Stromal cell of bone marrow (primary cell): ENCODE measurements at places on chromosomes 3 and 15.

- no peak for DNase-seq
Observed at GRCh38 chr3:143413372-143413771, 293.8 kb downstream of the CHST2 start.

GRCh38 chr3:13346481-13347389 is 73.4 kb downstream of the NUP210 start:
- DNase-seq = no peak

- no peak for DNase-seq
Observed at GRCh38 chr15:94023531-94023930, 207.8 kb upstream of the MCTP2 start.

GRCh38 chr3:143677430-143677829 is 170.8 kb downstream of the SLC9A9 start:
- no peak for DNase-seq

- DNase-seq = no peak
Observed at GRCh38 chr3:112948346-112948838, 26.5 kb downstream of the CD200R1 start.

- DNase-seq = no peak
Observed at GRCh38 chr3:77933926-77934325, 894.0 kb downstream of the ROBO2 start.

DNA sequence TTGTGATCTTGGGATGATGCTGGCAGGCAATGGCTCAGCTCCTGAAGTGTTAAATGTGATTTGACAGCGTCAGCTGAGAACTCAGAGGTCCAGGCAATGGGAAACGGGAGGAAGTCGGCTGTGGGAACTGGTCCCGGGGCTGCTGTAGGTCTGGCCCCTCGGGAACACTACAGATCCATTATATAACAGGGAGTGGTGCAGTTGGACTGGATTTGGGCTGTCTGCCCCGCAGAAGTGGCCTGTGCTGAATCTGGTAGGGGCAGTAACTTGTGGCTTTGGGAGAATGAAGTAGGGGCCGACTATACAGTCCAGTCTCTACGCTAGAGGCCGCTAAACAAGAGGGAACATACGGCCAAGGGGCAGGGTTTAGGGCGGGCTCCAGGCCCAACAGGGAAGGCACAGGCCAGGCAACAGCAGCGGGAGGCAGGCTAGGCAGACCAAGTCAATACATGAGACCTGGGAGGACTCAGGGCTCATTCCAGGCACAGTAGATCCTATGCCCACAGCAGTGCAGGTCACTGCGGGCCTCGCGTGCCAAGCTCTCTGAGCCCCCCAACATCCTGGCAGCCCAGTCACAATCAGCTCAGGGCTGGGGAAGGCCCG is 20.3 kb upstream of the IL16 start:
- DNase-seq = peak; percentile 52

GRCh38 chr15:87263296-87263695 is 993.2 kb downstream of the NTRK3 start:
- no peak for DNase-seq

DNA sequence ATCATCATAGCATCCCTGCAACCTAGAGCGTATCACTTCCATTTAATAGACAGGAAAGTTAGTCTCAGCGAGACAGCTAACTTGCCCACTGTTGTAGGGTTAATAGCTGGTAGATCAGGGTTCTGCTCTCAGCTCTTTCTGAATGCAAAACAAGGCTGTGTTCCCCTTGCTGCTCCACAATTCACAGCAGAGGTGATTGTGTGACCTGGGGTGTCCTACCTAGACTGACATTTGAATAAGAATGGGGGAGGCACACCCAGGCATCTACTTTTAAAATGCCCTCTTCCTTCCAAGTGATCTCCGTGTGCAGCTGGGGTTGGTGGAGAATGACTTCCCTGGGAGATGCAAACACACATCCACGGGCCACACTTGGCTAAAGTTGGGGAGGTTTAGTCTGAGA is 43.0 kb upstream of the CACNA2D3 start:
- DNase-seq = no peak

DNA sequence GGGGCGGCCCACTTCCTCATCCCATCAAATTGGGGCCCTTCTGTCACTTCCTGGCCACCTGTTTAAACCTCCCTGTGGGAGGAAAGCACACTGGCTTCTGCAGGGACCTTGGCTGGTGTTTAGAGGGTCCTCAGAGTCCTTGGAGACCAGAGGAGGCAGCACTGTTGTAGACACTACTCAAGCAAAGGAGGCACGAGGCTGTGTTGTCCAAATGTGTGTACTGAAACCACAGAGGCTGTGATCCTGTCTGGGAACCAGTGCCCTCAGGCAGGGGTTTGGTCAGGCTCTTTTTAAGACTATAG is 12.4 kb upstream of the SEC13 start:
- DNase-seq = no peak

DNA sequence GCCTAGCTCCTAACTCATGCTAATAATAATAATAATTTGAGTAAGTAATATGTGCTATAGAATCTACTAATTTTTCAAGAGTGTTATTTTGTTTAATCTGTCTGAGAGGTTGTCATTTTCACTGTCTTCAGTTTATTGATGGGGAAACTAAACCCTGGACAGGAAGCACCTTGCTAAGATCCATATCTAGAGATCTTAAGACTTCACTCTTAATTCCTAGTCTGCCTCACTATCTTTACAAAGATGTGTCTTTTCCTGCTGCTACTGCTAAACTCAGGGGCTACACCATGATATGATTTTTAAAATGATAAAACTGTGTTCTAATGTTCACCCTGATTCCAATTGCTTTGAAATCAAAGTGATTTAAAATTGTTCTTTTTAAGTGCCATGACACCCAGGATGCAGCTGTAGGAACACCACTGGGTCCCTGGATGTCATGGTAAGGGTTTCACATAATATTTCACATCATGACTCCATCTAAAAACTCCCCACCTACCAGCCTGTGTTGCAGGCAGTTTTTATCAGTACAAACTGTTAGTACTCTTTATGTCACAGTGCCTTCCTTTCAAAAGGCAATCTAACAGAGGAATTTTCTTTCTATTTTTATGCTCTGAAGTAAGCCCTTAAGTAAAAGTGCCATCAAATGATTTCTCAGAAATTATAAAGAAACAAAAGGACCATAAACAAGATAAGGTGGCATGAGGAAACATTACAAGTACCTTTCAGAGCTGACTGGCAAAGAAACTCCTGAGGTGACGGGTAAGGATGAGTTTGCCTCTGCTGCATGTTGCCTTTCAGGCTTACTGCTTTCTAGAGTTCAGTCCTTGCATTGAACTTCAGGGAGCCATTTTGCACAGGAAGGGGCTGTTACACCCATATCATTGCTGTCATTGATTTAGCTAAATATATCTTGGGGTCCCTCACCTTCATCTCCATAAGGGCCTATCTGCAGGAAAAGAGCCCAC is 160.1 kb upstream of the SATB1 start:
- DNase-seq = no peak

- peak; percentile 97 for DNase-seq
Observed at GRCh38 chr3:189710620-189711402, 79.6 kb downstream of the TP63 start.

GRCh38 chr3:49175530-49175929 is 4.1 kb downstream of the KLHDC8B start:
- no peak for DNase-seq

DNA sequence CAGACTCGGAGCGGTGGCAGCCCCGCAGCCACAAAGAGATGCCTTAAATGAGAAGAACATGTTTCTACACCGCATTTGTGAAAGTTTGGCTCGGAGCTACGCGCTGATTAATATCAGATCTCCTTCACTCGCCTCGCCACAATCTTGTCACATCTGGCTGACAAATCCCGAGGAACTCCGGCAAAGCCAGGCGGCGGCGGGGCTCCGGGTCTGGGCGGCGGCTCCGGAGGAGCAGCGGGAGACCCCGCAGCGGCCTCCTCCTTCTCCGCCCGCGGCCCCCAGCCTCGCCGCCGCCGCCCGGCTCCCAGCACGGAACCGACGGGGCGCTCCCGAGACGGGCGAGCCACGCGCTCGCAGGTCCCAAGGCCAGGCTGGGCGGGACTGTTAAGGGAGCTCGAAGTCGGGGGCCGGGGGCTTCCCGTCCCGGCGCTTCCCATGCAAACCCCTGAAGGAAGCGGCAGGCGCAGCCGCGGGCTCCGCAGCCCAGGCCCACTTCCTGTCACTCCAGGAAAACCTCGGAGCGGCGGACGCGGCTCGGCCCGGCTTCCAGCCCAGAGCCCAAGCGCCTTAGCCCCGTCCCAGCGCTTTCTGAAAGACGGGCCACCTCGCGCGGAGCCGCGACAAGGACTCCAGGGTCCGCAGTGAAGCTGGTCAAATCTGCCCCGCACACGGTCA is 1.2 kb downstream of the BNC1 start:
- no peak for DNase-seq

GRCh38 chr3:119891944-119892721 is 110.2 kb downstream of the NR1I2 start:
- DNase-seq = peak; percentile 63

GRCh38 chr15:25609371-25609770 is 170.5 kb upstream of the UBE3A start:
- peak; percentile 25 for DNase-seq

GRCh38 chr3:10527295-10528001 is 22.1 kb upstream of the ATP2B2 start:
- no peak for DNase-seq

GRCh38 chr15:25246641-25247406 is 192.0 kb downstream of the UBE3A start:
- no peak for DNase-seq

GRCh38 chr15:82093774-82094211 is 48.0 kb upstream of the MEX3B start:
- DNase-seq = no peak

DNA sequence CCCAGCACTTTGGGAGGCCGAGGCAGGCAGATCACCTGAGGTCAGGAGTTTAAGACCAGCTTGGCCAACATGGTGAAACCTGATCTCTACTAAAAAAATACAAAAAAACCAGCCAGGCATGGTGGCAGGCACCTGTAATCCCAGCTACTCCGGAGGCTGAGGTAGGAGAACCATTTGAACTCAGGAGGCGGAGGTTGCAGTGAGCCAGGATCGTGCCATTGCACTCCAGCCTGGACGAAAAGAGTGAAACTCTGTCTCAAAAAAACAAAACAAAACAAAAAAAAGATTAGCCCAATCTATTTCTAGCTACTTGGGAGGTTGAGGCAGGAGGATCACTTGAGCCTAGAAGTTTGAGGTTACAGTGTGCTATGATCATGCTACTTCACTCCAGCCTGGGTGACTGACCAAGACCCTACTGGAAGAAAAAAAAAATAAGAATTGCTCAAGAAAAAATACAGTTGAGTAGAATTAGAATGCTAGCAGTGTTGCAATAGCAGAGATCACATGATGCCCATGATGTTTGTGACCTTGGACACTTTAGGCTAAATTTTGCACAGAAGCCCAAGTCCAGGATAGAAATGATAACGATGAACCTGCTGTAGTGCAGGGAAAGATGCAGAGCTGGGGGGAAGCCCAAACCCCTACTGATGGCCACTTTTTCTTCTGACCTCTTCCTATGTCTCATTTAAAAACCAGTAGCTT is 162.2 kb downstream of the LPP start:
- no peak for DNase-seq

DNA sequence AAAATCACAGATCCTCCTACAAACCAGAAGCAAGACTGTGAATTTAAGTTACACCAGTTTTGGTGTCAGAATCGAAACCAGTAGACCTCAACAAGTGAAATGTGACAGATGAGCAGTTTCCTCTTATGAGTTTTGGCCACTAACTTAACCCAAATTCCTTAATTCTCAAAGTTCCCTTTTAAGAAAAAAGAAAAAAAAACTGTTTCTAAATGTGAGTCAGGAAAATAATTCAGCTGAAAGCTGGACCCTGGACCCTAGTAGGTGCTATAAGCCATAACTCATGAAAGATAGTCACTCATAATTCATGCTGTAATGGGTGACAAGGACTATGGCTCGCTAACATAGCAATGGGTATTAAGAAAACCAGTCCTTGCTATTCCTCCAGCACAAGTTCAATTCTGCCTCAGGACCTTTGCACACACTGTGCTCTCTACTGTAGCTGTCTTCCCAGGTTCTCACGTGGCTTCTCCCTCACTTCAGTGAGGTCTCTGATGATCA is 9.0 kb upstream of the THRB start:
- DNase-seq = no peak

- no peak for DNase-seq
Observed at GRCh38 chr3:139302801-139303113, 41.1 kb upstream of the MRPS22 start.

DNA sequence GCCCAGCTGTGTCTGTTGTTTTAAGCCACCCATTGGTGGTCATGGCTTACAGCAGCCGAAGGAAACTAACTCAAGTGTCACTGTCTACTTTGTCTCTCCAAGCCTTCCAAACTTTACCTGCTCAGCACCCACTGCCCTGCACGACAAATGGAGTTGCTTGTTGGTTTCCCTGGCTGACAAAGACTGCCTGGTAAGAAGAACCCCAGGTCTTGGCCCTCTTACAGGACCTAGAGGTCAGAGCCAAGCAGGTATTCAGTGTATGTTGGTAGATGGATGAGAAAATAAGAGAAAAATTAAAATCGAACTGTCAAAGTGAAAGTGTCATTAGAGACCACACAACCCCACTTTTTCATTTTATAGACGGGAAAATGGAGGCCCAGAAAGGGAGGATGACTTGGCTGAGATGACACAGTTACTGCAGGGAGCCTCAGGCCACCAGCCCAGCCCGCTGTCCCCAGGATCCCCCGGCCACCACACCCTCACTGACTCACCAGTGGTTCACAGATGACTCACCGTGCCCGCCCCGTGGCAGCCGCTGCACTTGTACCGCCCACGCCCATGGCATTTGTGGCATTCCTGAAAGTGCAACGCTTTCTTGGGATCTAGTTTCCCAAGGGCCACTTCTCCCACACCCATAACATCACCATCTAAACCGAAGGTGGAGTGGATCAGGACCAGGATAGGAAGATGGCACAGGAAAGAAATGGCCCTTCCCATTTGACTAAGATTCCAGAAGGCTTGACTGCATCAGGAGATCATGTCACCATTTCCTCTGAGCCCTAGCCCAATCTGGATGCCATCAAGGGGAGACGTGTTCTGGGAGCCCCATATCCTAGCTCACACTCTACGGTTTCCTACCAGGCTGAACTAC is 15.2 kb downstream of the SSUH2 start:
- peak; percentile 76 for DNase-seq

DNA sequence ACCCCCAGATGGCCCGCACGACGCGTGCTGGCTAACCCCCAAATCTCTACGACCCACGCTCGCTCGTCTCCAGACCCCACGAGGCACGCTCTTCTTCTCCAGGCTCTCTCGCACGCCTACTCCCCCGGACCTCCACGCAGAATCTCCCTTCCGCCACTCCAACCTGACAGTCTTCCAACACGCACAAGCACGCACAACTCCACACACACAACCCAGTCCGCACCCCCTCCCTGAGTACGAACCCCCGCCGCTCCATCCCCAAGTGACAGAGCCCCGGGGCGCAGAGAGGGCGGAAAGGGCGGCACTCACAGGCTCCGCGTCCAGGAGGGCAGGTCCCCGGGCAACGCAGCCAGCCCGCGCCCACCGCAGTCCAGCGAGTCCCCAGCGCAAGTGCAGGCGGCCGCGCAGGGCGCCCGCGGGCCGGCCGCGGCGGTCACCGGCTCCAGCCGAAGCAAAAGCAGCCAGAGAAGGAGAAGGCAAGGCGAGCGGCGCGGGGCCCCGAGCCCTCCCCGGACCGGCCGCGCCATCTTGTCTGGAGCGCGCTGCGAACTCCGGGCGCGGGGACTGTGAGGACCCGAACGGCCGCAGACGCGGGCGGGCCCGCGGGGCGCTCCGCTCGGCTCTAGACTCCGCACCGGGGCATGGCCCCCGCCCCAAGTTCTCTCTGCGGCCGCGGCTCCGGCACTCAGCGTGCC is 794 bp downstream of the LRIG1 start:
- DNase-seq = no peak
